Stimulated activated CD4-positive, alpha-beta T cell treated with anti-CD3 and anti-CD28 coated beads, Interleukin-4, amount 100 ng/mL, for 48 hours (primary cell): ENCODE measurements at places on chromosomes 3 and 15.

DNA sequence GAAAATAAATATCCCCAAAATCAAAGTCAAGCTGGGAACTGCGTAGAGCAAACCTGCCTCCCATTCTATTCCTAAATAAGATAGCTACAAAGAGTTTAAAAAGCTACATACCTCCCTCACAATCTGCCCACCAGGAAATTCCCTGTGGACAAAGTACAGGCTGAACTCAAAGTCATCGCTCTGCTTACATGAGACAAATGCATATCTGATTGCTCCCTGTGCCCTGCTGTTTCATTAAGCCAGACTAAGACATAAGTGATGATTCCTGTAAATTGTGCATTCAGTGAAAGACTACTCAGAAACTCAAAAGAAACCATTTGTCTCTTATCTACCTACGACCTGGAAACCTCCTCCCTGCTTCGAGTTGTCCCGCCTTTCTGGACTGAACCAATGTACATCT, 28.5 kb upstream of the EIF4A2 start:
- no peak for DNase-seq

DNA sequence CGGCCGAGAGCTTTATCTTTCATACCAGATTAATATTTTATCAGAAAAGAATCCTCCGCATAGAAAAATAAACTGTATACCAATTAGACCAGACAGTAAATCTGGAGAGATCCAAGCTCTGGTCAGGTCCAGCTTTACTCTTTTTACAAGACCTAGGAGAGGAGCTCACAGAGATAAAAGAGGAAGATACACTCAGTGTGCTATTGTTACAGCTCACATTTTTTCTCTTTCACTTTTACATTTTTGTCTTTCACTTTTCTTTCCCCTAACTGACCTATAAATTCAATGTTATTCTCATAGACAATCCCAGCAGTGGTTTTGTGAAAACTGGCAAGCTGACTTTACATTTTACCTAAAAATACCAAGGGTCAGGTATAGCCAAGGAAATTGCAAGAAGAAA, 55.8 kb downstream of the GUCA1C start:
- DNase-seq = no peak

GRCh38 chr15:88476635-88477060, 9.1 kb downstream of the MRPS11 start:
- DNase-seq = no peak

GRCh38 chr3:29478611-29479010, 197.7 kb downstream of the RBMS3 start:
- no peak for DNase-seq

GRCh38 chr15:74207652-74208440, 5.3 kb upstream of the STRA6 start:
- no peak for DNase-seq

DNA sequence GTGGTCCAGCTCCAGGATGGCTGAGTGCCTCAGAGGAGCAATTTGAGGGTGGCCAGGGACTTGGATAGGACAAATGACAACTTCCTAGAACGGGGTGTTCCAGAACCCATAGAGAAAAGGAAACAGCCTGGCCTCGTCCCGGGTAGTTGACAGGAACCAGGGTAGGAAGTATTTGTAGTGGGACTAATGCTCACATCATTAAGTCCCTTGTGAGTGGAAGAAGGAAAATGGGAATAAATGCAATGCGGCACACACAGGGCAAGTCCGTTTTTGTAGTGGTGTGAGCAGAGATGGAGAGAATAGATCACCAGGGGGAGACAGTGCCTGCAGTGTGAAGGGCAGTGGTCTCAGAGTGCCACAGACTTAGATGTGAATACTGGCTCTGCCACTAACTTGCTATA, 19.6 kb downstream of the TIMP4 start:
- DNase-seq = no peak

DNA sequence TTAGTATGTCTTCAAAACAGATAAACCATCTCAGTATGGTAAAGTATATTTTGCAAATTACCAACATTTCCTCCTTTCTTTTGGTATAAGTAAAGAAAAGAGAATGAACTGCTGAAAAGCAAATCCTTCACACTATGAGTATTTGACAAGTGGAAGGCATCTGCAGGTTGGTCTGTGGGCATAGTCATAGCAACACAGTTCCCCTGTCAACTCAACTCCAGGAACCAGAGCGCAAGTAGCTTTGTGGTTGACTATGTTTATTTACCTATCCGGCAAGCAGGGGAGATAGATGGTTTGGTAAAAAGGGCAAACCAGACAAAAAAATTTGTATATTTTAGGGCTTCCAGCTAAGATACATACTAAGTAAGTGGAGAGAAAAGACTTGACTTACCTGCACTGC, 88.3 kb upstream of the PPIB start:
- DNase-seq = no peak

DNA sequence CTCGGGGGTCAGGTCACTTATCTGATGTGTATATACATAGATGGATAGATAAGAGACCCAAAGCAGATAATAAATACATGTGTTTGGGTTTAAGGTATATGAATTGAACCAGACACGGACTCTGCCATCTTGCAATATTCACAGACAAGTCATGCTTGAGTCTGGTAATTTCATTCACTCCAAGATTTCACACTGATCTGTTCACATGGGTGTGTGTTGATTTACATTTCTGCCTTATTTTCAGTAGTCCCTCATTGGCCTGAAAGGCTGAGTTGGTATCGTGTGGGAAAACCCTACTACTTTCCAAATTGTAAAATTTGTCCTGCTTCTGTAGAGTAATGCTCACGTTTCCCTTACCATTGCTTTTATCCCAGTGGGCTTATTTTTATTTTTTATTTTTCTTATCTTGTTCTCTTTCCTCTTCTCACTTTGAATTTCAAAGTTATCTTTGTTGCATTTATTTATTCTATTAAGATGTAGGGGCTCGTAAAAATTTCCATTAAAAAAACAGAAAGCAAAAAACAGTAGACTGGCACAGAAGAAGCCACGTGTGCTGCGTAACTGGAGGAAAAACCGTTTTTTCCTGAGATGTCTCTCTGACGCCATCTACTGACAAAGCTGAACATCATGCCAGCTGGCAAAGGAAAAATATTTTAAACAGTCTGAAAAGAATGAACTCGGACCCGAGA, 10.8 kb upstream of the MFSD1 start:
- no peak for DNase-seq

DNA sequence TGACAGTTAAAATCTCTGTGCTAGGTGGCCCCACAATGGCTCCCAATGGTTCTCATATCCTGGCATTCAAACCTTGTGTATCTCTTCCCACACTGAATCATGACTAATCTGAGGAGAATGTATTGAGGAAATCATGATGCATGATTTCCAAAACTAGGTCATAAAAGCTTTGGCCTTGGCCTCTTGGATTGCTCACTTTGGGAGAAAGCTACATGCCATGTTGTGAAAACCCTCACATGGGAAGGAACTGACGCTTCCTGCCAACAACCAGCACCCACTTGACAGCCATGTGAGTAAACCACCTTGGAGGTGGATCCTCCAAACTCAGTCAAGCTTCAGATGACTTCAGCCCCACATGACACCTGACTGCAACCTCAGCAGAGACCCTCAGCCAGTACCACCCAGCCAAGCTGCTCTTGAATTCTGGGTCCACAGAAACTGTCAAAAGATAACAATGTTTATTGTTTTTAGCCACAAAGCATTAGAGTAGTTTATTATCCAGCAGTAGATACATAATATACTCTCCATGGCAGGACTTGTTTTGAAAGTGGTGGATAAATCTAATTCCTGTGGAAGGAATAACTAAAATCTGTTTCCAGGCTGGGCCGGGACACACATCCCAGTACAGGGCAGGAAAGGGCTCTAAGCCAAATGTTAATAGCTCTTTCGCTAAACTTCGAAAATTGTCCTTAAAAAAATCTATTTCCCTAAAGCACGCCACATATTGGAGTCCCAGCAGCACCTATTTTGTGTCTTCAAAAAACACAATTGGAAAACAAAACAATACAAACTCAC, 1.0 kb upstream of the ZNF620 start:
- DNase-seq = no peak

DNA sequence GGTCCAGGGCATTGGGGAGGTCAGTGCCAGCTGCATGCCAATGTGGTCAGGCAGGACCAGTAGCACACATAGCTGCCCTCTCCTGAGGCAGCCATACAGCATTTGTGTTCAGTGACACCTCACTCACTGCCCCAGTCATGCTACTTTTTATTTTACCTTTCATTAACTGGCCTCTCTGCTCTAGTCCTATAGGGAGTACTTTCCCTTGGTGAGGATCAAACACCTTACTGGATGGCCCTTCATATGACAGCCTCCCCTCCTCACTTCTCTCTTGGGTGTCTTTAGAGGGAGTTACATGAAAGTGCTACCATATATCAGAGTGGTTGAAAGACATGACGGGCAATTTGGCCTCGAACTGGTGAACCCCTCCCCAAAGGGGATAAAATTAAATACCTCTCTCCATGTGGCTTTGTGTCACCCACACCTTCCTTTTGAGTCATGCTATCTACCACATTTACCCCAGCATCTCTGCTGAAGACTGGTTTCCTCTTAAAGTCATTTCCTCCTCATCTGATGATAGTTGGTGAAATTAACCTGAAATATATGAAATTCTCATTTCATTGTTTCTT, 17.6 kb downstream of the RLBP1 start:
- DNase-seq = peak; percentile 20

DNA sequence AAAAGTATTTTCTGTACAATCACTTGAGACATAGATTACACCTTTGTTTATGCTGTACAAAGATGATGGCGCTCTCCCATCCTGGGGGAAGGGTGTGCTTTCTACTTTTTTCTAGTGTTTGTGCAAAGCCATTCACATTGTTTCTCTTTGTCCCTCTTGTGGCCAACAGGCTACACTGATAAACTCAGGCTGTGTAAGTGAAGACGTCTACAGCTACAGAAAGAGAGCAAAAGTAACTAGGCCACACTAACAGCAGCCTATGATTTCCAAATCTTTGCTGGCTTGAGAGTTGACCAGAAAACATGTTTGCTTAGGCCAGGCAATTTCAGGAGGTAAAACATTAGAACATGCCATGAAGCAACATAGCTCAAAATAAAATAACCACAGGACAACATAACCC, 75.1 kb downstream of the FOXB1 start:
- no peak for DNase-seq

- DNase-seq = no peak
These were observed 6.3 kb downstream of the XCR1 start for GRCh38 chr3:46020766-46021510.

GRCh38 chr3:142088522-142088921, 60.8 kb downstream of the TFDP2 start:
- no peak for DNase-seq

GRCh38 chr15:42139596-42139995, 16.8 kb downstream of the PLA2G4F start:
- no peak for DNase-seq

- no peak for DNase-seq
These were observed 262.6 kb downstream of the C3orf38 start for GRCh38 chr3:88412346-88412745.

DNA sequence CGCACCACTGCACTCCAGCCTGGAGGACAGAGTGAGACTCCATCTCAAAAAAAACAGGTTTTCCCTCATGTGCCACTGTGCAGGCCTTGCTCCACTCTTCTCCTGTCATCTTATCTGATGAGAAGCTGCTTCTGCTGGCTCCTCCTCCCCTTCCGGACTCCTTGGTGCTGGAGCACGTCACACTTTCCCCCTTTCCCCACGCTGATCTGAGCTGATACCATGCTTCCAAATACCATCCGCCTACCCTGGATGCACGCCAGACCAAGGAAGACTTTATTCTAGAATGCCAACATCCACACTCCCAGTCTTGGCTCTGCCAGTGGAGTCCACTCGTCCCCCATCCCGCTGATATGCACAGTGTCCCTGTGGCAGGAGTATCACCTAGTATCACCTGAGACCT, 31.3 kb downstream of the HOMER2 start:
- no peak for DNase-seq

DNA sequence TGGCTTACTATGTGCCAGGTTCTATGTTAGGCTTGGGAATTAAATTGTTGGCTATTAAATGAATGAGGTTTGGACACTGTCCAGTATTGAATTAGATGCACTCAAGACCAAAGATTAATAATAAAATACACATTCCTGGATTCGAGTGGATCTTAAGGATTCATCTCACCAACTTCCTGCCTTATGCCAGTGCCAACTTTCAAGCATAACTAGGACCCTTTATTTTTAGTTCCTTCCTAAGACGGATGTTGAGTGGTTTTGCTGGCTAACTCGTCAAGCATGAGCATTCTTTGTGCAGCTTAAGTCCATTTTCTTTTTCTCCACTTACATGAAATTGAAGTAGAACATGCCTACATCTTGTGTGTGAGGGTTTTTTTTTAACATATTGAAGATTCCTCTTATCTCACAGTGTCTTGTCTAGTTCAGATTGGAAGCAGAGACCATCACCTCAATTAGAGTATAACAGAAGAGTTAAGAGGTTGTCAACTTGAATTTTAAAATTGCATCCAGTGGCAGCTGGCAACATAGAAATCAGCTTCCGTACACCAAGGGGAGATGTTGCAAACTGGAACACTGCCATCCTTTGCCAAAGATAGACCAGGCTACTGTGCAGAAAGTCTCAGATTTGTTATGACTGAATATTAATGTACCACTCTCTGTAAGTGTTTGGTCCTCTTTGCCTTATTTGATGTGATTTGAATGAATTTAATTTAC, 106.3 kb upstream of the BFSP2 start:
- no peak for DNase-seq

- no peak for DNase-seq
These were observed 32.8 kb upstream of the ST3GAL6 start for GRCh38 chr3:98730338-98730737.

DNA sequence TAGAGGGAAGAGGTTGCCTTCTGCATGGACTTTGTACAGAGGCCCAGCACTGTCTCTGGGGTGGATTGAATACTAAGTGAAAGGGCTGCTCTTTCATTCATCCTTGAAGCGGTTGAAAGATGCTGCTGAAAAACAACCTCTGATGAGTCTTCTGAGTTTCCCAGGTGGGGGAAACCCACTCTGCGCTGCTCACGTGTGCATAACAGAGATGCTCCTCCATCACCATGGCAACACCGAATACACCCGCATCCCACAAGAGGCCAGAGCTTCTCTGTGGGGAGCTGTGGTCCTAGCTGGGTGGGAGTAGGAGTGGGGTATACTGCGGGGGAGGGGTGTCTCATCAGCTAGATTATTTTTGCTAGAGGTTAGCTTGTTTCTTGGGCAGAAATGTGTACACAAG, 6.1 kb upstream of the SYN2 start:
- DNase-seq = no peak

GRCh38 chr15:36284911-36285310, 294.5 kb upstream of the CDIN1 start:
- no peak for DNase-seq

GRCh38 chr15:51677452-51677851, 3.9 kb upstream of the SCG3 start:
- DNase-seq = no peak

- no peak for DNase-seq
These were observed 2.5 kb upstream of the GREM1 start for GRCh38 chr15:32715276-32715675.

- DNase-seq = no peak
These were observed 596.0 kb downstream of the NTRK3 start for GRCh38 chr15:87660251-87661129.

GRCh38 chr15:89870006-89870405, 23.8 kb downstream of the AP3S2 start:
- DNase-seq = no peak

GRCh38 chr15:73997986-73998385, 3.5 kb downstream of the PML start:
- no peak for DNase-seq
